ENCODE measurements at places on chromosomes 11 and 22.

DNA sequence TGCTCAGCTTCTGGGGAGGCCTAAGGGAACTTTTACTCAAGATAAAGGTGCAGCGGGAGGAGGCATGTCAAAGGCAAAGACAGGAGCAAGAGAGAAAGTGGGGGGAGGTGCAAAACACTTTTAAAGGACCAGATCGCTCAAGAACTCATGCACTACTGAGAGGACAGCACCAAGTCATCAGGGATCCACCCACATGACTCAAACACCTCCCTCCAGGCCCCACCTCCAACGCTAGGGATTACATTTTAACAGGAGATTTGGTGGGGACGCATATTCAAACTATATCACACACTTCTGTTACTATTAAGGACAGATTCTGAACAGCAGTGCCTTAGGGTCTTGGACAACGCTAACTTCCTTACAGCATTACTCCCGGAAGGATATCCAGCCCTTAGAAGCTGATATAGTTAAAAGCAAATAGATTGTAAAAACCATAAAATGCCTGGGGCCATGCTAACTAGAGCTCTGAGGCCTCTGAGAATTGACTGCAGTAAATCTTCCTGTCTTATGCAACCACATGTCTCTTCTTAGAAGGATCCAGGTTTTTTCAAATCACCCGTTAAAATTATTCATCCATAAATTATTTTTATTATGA lies 16.7 kb upstream of the ZC3H12C start:
- no peak for DNase-seq

DNA sequence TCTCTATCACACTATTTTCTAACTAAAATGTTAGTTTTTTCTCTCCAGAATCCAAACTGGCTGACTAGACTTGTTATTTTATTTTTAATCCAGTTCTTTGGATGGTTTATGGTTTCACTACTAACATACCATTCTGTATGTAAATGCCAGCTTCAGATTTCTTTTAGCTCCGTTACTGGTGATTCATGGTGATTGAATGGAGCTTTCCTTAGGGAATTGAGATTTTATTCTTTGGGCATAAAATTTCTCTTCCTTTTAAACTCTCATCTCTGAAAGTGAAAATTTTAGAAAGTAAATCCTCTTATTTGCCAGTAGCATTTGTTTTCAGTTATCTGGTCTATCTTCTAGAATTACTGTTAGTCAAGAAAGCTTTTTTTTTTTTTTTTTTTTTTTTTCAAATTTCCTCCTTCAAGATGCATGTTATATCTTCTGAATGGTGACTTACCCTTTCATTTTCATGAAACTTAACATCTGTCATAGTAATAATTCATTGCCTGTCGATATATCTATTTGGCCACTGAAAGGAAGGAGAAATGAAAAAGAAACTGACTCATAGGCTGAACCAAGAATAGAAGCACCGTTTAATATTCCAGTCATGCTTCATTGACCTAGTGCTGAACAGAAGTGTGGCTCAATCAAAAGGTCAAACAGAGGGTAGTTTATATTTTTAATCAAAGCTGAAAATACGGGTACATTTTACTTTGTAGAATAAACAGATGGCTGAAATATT lies 6.4 kb downstream of the ENDOD1 start:
- no peak for DNase-seq

- DNase-seq, result no peak
These were observed 24.5 kb upstream of the SERPIND1 start for GRCh38 chr22:20749453-20749852.

- DNase-seq, result no peak
These were observed 37.4 kb downstream of the CTNND1 start for GRCh38 chr11:57798905-57799559.

DNA sequence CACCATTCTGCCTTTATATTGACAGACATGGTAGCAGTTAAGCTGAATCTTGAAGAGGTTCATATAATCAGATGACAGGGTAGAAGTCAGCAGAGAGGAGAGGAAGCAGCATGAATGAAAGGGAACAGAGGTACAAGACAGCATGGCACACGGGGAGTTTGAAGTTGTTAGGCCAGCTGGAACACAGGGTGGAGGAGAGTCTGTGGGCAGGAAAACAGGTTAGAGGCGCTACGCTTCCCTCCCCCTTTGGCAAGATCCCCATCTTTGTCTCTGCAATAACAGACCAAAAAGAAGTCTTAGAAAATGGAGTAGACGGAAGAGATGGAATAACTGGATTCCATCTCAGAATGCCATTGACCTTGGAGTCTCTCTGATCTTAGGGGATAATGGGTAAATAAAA lies 20.0 kb upstream of the NDUFC2 start:
- no peak for DNase-seq

DNA sequence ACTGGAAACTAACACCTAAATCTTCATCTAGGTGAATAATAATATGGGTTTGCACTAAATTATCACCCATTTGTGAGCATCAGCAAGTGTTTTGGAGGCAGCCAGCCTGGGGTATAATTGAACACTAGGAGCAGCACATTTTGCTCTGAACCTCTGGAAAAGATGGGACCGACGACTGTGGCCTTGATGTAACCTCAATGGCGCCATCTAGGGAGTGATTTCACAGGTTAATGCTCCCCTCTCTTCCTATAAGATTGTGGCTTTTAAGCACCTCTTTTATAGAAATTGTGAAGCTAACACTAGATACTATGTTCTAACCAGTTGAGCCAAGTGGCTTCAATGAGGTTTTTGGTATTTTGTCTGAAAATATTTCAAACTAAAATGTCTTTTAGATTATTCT lies 203.7 kb downstream of the NELL1 start:
- no peak for DNase-seq

- no peak for DNase-seq
These were observed 1060.5 kb downstream of the DLG2 start for GRCh38 chr11:84566671-84567070.

DNA sequence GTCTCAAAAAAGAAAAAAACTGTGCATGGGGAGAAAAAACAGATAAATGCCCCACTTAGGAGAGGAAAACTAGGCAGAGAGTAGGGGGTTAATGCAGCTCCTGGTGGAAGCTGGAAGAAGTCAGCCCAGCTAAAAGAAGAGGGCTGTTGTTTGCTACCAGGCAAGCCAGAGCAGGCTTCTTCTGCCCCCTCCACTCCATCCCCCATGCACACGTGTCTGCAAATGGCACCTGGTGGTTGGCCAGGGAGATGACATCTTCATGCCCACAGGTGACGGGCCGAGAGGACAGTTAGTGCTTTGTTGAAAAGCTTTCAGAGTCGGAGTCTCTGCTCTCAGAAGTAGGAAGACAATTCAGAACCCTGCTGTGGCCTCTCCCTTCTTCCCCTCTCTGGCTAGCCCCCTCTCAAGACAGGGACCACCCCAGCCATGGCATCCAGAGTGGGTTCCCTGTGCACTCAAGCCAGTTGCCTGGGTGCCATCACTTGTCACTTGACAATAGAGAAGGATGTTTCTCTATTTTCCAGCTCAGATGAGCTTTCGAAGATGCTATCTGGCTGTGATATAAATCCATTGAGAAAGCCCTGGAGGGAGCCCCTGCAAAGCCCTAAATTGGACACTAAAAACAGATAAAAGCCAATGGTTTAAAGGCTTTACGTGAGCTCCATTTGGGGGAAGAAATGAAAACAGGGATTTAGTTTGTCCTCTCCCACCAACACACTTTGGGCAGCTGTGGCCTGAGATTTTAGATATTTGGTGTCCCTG lies 142.0 kb downstream of the TRIM29 start:
- no peak for DNase-seq

- DNase-seq, result no peak
These were observed 86.6 kb downstream of the DDX10 start for GRCh38 chr11:108751444-108751843.

GRCh38 chr11:9687711-9688477 lies 24.0 kb downstream of the SWAP70 start:
- DNase-seq, result no peak

- no peak for DNase-seq
These were observed 91.5 kb downstream of the PHF21B start for GRCh38 chr22:44918166-44918924.

DNA sequence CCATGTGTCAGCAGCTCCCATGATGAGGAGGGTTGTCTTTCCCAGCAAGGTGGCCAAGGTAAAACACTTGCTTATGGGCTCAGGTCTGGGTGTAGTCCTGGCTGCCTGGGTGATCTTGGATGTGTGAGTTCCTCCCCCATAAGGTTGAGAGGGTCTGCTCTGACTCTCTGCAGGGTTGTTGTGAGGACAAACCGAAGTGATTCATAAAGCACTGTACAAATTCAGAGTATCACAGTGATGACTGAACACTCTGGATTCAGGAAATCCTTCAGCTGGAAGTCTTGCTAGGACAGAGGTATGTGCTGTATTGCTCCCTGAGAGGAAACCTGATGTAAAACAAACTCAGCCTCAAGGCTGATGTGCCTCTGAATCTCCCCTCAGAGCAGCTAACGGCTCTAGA lies 220.9 kb upstream of the PITPNB start:
- no peak for DNase-seq

DNA sequence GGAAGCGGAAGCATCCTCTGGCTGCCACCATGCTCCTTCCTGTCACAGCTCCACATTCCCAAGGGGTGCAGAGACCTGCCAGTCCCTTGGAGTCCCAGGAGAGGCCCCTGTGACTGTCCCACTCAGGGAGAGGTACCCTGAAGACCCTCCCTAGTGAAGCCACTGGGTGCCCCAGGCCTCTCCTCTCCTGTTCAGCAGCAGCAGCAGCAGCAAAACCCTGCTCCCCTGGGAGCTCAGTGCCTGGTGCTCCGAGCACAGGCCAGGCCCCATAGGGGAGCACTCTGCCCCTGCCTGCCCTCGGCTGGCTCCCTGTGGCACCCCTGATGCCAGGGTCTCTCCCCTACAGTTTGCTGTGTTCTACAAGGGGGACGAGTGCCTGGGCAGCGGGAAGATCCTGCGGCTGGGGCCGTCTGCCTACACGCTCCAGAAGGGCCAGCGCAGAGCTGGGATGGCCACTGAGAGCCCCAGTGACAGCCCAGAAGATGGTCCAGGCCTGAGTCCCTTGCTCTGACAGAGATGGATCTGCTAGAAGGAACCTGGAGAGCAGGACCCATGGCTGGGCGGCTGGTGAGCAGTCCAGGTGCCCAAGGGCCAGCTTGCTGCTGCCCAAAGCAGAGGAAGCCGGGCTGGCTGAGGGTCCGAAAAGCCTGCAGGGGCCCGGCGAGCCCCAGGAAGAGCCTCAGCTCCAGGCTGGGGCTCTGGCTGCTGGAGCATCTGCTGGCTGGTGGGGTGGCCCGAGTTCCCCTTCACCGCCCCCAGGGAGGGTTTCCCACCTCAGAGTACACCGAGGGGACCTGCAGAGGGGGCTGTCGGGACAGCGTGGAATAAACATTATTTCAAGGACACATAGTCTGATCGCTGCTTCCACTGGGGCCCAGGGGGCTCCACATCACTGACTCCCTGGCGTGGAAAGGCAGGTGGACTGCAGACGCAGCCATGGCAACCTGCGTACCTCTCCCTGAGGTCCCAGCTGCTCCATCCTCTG lies 21.3 kb downstream of the TRMU start:
- no peak for DNase-seq

DNA sequence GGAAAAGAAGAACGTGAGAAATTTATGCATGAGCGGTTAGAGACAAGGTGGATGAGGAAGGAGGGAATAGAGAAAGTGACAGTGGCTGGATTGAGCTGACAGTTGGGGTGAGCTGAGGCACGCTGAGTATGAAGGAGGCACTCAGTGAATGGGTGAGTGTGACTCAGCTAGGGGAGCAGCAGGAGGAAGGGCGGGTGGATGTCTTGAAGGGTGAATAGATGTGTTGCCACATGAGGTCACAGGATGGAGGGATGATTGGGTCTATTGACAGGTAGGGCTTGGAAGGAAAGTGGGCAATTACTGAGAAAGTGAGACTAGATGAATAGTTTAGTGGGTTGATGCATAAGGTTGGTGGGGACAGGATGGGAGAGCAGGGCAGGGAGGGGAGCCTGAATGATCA lies 8.0 kb downstream of the IFITM10 start:
- no peak for DNase-seq

DNA sequence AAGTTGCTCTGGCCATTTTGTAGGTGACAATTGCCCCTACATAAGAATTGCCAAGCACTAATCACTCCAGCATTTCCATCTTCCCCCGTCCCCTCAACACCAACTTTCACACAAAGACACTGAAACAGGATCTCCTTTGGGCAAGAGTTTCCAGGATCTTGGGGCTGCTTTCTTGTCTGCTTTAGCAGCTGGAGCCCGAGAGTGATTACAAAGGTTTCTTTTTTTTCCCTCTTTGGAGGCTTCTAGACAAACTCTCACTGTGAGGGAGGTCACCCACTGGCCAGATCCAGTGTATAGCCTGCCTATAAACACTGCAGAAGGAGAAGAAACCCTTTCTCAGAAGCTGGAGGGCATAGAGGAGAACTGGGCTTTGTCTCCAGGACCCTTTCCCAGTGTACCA lies 92.5 kb downstream of the APIP start:
- no peak for DNase-seq

DNA sequence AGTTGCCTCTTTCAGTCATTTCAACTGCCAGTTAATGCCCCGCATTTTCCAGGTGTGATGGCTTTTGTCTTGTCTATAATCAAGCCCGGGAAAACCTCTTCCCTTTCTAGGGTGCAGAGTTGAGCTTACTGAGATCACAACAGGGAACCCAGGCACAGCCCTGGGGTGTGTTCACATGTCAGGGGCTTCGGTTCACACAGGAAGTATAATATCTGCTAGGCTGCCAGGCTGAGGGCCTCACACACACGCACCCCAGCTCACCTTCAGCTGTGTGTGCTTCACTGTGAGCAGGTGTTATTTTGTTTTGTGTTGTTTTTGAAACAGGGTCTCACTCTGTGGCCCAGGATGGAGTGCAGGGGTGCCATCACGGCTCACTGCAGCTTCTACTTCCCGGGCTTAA lies 9.7 kb upstream of the SOX10 start:
- DNase-seq, result no peak

- no peak for DNase-seq
These were observed 833 bp downstream of the SCUBE2 start for GRCh38 chr11:9090488-9091043.

DNA sequence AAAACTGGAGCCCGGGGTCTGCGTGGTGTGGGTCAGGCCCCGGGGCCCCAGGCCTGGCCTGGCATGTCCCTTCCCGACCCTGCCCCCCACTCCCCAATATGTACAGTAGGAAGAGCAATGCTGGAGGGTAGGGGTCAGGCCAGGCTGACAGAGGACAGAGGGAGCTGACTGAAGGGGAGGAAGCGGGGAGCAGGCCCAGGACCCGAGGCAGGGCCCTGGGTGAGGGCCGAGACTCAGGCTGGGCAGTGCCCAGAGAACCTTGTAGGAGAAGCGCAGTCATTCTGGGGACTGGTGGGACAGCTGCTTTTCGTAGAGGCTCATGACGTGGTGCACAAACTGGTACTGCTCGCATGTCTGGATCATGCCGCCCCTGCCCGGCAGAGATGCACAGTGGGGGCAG lies 2.7 kb upstream of the IGSF22 start:
- no peak for DNase-seq

- no peak for DNase-seq
These were observed 55.0 kb downstream of the TRAF6 start for GRCh38 chr11:36454941-36455631.
